Hematopoietic multipotent progenitor cell (in vitro differentiated cells): ENCODE measurements at places on chromosomes 3 and 15.
A peak's percentile ranks its signal among the peaks of the same experiment; 100 is the strongest.

- DNase-seq: no peak
These were observed 560.1 kb downstream of the GRM7 start for GRCh38 chr3:7421065-7421464.

- peak; percentile 60 for DNase-seq
These were observed 7.2 kb downstream of the HERC1 start for GRCh38 chr15:63826528-63826927.

- DNase-seq: no peak
These were observed 46.6 kb downstream of the APH1B start for GRCh38 chr15:63323798-63324563.

GRCh38 chr15:79292011-79292410 is 9.5 kb downstream of the ANKRD34C start:
- no peak for DNase-seq

- no peak for DNase-seq
These were observed 105.3 kb upstream of the ACP3 start for GRCh38 chr3:132211896-132212295.

DNA sequence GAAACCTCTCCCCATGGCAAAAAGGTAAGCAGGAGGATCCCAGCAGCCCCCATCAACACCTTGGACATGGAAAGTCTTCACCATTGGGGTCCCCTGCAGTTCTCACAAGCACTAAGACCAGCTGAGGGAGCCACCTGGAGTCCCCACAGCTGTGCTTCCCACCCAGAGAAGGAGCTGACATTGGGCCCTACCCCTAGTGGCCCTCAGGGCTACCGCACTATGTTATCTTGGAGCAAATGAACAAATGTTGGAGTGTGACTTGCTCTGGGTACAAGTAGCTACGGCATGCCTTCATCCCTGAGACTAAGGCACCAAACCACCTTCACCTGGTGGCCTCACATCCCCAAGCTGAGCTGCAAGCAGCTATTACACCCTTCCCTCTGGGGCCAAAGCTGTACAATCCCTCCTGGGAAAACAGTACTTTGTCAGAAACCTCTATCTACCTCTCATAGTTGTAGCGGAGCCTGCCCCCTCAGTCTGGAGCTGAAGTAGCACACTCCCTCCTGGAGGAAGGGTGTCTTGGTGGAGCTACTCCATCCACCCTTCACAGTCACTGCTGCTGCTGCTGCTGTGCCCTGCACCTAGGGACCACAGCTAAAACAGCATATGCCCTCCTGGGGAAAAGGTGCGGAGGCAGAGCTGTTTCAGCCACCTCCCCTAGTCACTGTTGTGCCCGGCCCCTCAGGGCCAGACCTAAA is 42.7 kb downstream of the SERP1 start:
- DNase-seq: no peak

- no peak for DNase-seq
These were observed 59.7 kb downstream of the IQSEC1 start for GRCh38 chr3:13013566-13013965.

DNA sequence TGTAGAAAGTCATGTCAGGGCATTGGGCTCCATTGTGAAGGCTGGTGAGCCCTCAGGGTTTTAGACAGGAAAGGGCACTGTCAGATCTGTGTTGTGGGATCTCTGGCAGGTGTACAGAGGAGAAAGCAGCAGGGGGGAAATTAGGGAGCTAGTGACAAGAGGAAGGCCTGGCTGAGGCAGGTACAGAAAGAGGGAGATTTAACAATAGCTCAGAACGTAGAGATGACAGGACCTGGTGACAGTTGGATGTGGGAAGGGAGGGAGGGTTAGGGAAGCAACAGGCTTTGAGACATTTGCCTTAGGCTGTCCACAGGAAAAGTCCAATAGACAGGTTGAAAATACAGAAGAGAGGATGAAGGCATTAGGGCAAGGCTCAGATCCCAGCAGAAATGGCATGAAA is 288.1 kb downstream of the EPHB1 start:
- no peak for DNase-seq

- DNase-seq: no peak
These were observed 93.6 kb downstream of the TBC1D2B start for GRCh38 chr15:77983708-77984445.

- DNase-seq: no peak
These were observed 393.0 kb downstream of the IGSF11 start for GRCh38 chr3:118641608-118642007.

DNA sequence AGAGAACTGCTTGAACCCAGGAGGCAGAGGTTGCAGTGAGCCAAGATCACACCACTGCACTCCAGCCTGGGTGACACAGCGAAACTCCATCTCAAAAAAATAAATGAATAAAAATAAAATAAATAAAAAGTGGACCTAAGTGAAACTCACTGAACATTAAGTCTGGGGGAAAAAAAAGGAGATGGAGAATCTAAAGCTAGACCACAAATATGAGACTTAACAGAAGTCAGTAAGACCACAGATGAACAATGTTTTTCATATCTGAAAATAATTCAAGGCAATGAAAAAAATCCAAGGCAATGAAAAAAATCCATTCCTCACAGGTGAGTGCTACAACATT is 18.6 kb downstream of the ANXA2 start:
- DNase-seq: no peak

- no peak for DNase-seq
These were observed 60.4 kb downstream of the MLH1 start for GRCh38 chr3:37053753-37054152.

DNA sequence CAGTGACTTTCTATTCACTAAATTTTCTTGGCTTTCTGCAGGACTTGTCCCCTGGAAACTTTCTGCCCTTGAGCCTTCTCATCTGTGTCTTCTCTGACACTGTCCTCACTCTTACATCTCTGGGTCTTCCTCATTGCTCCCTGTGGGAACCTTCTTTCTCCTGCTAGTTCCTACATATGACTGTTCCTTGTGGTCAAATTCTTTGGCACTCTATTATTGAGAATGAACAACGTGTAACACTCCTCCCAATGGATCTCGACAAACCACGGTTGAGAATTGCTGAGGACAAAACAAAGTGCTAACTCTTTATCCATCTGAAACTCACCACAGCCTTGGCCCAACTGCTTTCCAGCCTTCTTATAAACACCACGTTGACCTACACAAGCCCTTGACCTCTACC is 3.5 kb upstream of the FAM81A start:
- DNase-seq: no peak

DNA sequence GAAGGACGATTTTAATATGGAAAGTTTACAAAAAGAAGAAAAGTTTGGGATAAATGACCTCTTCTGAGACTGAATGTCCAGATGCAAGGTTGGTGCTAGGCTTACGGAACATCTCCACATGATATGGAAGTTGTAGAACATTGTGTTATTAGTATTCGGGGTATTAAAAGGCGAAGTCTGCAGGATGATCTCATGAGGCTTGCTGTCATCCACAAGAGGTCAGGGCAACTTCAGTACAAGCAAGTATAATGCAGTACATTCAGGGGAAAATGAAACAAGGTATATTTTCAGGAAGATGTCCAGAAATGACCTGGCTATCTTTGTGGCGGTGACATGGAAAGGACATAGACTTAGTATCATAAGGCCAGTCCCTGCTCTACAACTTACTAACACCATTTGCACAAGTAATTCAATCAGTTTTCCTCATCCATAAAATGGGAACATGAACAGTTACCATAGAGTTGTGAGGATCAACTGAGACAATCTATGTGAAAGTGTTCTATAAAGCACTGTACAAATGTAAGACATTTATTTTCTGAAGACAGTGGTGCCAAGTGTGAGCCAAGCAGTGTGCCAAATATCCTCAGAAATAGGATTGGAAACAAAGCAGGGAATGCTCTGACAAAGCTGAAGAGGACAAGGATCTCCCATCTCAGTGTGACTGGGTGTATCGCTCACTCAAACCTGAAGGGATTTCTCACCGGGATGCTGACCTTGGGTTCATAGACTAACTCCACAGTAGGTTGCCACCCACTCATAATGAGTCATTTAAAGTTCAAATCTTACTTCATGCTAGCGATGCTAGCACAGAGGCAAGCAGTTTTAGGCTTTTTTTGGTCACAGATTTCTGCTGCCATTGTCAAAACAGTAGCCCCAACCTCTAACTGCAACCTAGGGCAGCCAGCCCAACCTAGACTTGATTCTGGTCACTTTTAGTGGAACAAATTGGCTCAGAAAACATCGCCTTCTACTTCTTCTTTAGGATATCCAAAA is 118.3 kb downstream of the TIGIT start:
- DNase-seq: no peak

DNA sequence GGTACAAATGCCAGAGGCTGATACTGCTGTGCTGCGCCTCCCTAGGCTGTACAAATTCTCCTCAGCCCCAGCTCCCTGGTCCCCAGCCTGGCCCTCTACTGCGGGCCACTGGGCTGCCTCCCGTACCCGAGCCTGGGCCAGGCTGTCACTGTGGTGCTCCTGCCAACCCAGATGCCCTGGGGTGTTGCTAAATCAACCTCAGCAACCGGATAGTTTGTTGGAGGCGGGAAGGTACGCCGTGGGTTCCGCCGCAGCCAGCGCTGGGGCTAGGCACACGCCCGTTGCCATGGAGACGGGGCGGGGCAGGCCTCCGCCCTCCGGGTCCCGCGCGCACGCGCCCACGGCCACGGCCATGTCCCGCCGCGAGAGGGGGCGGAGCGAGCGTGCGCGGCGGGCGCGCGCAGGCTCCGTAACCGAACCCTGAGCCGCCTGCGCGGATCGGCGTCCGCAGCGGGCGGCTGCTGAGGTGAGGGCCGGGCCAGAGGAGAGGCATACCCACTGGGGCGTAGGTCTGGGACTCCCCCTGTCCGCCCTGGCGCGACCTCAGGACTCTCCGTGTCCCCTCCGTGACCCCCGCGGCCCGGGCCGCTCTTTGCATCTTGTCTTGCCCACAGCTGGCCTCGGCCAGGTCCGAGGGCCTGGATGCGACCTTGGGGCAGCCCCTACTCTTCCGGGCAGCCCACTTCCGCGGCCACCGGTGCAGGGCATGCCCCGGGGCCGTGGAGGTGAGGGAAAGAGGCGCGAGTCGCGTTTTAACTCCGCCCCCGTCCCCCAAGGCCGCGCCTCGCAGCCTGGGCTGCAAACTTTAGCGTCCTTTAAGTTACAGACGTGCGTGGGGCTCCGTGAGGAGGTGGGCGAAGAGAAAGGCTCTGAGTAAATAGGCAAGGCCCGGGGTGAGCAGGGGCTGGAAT is at the start of gene TEX264:
Gene TEX264 (plus strand): TSS at position 430 of the 911 bp plus-strand sequence. CDS start 3,053 bp downstream, outside the sequence.
- peak; percentile 94 for DNase-seq

DNA sequence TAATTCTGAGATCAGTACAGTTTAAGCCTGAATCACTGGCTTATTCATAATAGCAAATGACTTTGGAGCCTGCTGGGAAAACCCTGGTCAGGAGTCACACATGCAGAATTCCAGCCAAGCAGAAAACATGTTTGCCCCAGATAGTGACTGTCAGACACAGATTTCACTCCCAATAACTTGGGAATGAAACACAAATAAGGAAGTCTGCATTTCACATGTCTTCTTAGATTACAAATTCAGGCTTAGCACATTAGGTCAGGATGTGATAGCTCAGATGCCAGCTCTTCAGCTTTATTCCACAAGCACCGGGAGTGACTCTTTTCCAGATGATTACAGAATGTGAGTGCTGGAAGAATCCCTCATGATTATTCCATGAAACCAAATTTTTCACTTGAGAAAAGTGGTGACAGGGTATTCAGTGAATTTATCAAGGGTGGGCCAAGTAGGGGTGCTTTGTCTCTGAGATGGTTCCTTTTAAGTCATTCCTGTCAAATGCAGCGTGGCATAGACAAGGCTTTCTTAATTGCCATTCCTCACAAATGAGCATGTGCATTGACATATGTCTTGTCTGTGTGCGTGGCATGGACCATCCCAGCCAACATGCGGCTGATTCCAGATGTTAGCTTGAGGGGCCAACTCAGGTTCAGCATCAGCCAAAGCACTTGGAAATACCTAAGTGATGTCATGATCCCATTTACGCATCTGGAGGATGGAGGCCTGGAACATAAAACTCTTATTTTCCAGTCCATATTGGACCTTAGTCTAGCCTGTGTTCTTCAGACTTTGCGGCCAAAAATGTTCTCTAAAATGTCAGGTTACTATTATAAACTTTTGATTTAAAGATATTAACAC is 191.0 kb downstream of the EPHB1 start:
- DNase-seq: no peak

- no peak for DNase-seq
These were observed 963.4 kb downstream of the ROBO1 start for GRCh38 chr3:78804251-78805037.

- DNase-seq: no peak
These were observed 160.6 kb upstream of the POU1F1 start for GRCh38 chr3:87436781-87437543.

DNA sequence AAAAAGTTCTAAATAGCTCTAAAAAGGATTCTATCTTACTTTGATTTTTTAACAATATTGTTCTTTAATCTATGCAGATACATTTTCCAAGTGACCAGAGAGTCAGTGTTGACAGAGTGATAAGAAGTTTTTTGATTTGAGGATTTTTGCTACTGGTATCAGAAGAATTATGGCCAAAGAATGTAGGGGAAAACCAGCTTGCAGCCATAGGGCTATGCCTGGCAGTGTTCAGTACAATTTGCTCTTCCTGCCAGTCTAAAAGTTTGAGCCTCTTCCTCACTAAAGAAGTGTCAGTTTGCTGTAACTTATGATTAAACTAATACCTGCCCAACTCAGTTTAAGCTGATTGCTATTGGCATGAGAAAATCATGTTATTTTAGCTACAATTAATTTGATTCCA is 35.3 kb upstream of the FSIP1 start:
- DNase-seq: no peak

GRCh38 chr3:77039606-77040171 is at the start of gene ROBO2:
Gene ROBO2 (plus strand): TSS chr3:77040099. CDS start chr3:77040786, 687 bp downstream.
- no peak for DNase-seq

GRCh38 chr15:74568594-74568993 is 27.6 kb downstream of the ARID3B start:
- DNase-seq: no peak

DNA sequence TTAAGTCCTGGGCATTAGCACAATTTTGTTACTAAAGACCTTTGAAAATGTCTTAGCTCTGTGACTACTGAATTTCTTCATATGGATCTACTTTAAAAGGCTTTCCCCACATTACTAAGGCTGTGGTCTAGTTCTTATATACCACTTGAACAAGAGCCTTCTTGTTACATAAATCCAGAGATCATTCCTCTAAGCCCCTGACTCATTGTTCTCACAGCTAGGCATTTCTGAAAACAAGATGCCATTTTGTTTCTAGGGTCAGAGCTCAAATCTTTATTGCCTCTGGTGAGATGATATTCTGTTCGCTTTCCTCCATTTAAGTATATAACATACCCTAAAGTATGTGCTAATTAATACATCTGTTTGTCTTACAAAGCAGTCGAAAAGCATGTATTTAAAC is 29.8 kb upstream of the LPP start:
- no peak for DNase-seq

- no peak for DNase-seq
These were observed 27.6 kb downstream of the LRIG1 start for GRCh38 chr3:66473181-66473580.
